ENCODE measurements at places on chromosomes 11 and 22.
A peak's percentile ranks its signal among the peaks of the same experiment; 100 is the strongest.

DNA sequence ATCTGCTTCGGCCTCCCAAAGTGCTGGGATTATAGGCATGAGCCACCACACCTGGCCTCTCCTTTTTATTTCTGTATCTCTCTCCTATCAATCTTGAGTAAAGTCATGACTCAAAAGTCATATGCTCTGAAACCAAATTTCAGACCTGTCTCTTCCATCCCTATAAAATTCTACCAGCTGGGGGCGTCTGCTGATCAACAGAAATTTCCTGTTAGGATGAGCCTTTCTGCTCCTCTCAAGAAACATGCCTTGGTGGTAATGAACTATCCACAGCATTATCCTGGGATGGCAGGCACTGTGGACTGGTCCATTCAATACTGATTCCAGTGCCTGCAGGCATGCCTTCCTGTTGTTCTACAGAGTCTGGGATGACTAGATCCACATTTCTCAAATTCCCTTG lies 472.6 kb downstream of the NELL1 start:
- no peak for DNase-seq

DNA sequence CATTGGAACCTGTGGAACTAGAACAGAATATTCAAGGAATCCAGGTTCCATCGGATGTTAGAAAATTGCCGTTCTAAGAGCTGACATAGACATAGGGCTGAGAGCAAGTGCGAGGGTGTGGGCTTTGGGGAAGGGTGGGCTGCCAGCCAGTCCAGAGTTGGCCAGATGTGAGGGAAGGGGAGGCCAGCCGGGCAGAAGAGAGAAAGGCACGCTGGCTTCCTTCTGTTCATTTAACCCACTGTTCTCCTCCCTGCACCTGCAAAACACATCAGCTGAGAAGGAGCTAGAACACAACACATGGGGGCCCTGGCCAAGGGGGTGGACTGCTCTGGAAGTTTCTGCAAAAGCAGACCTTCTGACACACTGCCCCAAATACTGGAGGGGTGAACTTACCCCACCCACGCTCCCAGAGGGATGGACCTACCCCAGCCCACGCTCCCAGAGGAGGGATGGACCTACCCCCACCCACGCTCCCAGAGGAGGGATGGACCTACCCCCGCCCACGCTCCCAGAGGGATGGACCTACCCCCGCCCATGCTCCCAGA lies 98.0 kb downstream of the SHANK2 start:
- DNase-seq: no peak

DNA sequence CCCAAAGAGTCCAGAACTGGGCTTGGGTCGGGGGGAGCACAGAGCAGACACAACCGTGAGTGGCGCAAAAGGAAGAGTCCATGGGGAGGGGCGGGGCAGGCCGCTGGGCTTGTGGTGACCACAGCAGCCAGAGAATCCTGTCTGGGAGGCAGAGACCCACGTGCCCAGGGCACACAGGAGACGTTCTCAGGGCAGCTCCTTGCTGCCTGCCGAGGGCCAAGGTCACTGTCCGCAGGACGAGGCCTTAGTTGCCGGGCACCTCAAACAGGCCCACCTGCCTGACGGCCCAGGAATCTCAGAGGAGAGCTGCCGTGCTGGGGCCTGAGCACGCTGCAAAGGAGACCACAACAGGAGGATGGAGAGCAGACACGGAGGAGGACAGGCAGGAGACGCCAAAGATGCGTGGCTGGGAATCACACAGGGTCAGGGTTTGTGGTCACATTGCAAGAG lies 87.8 kb downstream of the MYEOV start:
- no peak for DNase-seq

DNA sequence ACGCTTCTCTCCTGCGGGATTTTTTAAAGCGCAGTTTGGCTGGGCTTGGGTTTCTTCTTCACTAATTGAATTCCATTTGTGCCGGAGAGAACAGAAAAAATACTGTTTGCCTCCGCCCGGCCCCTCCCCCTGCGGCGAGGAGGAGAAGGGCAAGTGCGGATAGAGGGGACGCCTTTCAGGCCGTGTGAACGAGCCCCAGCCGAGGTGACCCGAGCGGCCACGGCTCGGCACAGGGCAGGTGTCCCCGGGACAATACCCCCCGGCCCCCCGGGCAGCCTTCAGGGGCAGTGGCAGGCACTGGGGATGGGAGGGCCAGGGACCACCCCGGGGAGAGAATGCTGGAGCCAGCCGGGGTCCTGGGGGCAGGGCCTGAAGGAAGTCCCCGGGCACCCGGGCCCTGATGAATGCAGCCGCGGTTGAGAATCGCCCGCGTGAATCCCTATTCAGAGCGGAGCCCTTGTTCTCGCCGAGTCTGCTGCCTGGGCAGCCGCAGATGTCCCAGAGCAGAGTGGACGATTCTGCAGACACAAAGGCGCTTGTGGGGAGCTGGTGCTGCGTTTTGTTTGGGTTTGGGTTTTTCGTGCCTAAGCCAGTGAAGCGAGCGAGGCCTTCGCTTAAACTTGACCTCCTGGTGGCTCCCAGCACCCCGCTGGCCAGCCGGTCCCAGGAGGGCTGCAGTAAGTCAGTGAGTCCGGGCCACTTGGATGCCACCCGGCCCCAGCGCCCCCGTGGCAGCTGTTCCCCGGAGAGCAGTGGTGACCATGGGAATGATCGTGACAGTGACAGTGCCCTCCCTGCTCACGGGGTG lies 96.0 kb downstream of the WNT7B start:
- no peak for DNase-seq

GRCh38 chr11:99176430-99176829 lies 155.7 kb downstream of the CNTN5 start:
- no peak for DNase-seq

GRCh38 chr11:59862252-59862651 lies 4.0 kb downstream of the TCN1 start:
- DNase-seq: no peak

GRCh38 chr11:132114185-132114584 lies 743.8 kb downstream of the NTM start:
- DNase-seq: peak; percentile 32

GRCh38 chr11:126354631-126355323 lies 709 bp upstream of the ST3GAL4 start:
- no peak for DNase-seq

DNA sequence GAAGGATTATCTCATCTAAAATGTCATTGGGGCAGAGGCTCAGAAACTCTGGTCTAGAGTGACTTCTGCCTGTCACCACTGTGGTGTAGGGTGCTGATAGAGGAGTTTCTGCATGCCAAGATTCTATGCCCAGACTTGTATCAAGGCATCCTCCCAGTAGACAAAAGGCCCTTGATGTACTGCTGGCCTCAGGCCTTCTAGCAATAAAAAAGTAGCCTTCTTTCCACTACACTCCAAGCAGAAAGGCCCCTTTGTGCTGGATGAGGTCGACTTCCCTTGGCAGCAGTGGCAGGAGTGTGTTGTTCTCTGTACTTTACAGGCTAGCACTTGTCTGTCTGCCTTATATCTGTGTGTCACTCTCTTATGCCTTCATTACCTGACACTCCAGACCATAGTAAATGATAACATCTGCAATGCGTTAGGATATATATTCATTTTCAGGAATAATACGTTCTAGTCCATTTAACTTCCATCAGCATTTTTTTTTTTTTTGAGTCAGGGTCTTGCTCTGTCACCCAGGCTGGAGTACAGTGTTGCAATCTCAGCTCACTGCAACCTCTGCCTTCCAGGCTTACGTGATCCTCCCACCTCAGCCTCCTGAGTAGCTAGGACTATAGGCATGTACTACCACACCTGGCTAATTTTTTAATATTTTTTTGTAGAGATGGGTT lies 49.5 kb upstream of the RRM1 start:
- no peak for DNase-seq
